ENCODE measurements at places on chromosomes 1 and 21.

DNA sequence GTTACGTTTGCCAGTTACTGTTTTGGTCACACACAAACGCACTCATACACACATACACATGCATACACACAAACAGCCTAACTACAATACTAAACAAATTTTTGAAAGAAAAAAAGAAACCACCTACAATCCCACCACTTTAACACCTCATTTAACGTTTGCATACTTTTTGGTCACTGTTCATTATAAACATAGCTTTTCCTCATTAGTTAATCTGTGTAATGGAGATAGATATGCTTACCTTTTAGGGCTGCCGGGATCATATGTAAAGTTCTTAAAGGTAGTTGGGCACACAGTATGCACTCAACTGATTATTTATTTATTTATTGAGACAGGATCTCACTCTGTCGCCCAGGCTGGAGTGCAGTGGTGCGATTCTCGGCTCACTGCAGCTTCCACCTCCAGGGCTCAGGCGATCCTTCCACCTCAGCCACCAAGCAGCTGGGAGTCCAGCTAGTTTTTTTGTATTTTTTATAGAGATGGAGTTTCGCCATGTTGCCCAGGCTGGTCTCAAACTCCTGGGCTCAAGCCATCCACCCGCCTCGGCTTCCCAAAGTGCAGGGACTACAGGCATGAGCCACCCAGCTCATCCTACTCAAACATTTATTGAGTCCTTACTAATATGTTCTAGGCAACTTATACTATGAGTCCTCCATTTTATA lies 677 bp upstream of the BCL10 start:
- DNase-seq: peak; percentile 20

GRCh38 chr1:3736131-3736561 lies 16.1 kb upstream of the CCDC27 start:
- DNase-seq: no peak

- DNase-seq: peak; percentile 97
Measured at GRCh38 chr1:67853704-67854103, 20.4 kb upstream of the GNG12 start.

DNA sequence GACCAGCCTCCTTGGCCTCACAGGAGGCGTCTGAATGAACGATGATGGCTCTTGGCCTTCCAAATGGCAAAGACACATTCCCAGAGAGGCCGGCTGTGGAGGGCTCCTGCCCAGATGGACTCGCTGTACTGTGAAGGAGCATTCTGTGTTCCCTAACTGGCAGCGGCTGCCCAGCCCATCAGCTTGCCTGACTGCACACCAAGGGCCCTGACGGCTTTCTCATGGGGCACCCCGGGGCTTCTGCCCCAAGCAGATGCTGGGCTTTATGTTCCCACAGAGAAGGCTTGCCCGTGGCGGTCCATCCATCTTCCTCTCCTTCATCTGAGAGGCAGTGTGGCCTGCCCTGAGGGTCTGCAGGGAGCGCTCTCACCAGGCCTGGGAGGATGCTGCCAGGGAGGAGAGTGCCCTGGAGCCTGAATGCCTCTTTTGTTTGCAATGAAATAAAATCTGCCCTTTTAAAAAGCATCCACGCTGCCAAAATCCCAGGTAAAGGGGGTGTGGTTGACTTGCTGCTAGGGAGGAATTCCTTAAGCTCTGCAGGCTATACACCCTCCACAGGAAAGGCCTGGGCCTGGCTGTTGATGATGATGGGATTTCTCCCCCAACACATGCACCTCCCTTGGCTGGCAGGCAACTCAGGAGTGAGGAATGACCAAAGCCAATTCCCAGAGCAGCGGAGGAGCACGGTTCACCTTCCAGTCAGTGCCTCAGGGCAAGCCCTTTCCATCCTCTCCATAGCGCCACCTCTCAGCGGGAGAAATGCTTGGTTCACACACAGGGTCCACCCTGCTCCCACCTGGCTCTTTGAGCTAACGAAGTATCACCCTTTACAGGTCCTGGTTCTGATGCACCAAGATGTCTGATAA lies 84.6 kb upstream of the SSX2IP start:
- peak; percentile 9 for DNase-seq

DNA sequence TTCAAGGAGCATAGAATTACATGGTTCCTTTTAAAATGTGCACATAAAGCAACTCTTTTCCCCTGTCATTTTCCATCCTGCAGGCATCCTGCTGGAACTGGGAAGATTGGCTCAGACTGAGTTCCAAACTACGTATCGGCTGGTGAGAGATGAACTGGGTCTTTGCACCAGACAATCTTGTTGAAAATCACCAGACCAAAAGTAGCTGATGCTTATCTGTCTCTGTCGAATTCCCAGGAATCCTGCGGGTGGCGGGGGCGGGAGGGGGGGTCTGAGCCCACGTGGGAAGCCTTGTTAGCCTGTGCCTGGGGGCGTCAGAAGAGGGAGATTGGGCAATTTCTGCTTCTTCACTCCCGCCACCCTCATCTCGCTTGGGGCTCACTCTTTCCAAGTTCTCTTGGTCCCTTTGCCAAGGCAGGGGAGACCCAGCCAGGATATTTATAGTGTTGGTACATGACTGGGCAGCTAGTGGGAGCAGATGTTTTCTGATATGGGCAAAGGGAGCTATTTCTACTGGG lies 90.1 kb upstream of the SLC25A33 start:
- DNase-seq: no peak

- DNase-seq: no peak
Measured at GRCh38 chr1:154720328-154721297, 112.6 kb upstream of the ADAR start.

- peak; percentile 33 for DNase-seq
Measured at GRCh38 chr1:241767737-241768136, 80.3 kb upstream of the EXO1 start.

- peak; percentile 42 for DNase-seq
Measured at GRCh38 chr21:37073417-37074196, 553 bp downstream of the TTC3 start.

DNA sequence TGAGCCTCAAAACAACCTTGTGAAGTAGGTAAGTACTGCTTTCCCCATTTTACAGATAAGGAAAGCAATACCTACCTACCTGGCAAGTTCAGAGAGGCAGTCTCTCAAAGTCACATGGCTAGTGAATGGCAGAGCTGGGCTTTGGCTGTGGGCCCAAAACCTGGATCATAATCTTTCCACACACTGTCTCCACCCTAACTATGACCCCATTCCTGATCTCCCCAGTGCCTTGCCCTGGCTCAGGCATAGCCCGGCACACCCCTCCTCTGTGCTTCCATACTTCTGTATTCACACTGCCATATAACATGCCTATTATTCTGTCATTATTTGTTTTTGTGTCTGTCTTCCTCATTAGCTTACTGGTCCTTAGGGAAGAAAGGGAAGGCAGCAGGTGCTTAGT lies 15.9 kb downstream of the GNG12 start:
- no peak for DNase-seq

- DNase-seq: no peak
Measured at GRCh38 chr1:993379-993995, 6.4 kb downstream of the HES4 start.

DNA sequence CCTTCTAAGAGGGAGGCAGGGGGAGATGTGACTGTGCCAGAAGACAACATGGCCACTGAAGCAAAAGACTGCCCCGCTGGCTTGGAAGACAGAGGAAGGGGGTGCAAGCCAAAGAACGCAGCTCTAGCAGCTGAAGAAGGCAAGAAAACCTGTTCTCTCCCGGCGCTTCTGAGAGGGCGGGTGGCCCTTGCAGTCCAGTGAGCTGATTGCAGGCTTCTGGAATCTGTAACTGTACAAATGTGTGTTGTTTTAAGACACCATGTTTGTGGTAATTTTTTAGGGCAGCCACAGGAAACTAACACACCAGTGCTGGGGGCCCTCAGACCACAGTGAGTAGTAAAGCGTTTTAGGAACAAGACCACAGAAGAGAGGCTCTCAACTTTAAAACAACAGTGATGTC lies 47.0 kb downstream of the CD46 start:
- DNase-seq: no peak

- no peak for DNase-seq
Measured at GRCh38 chr1:159632922-159633321, 45.3 kb downstream of the APCS start.

DNA sequence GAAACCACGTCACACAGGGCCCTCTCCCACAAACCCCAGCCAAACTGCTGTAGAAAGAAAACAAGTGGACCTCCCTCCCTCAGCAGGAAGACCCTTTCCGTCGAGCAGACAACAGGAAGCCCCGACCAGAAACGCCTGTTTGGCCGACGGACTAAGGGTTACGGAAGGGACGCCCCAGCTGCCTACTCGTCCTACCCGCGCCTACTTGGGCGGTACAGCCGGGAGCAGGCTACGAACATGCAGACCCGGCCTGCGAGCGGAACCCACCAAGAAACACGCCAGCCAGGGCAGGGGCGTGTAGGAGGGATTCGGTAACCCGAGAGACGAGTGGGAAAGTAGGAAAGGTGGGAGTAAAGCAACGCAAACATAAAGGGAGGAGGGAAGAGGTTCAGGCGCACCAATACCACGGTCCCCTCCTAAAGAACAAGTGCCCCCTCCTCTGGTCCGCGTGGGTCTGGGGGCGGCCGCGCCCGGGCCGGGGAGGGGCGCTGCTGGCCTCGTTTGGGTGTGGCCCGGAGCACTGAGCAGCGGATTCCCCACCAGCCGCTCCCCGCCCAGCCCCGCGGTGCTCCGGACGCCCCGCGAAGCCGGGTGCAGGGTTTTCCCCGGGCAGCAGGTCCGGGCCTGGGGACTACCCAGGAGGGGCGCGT lies 450 bp downstream of the S100A10 start:
- no peak for DNase-seq

- DNase-seq: no peak
Measured at GRCh38 chr1:203557390-203557789, 63.4 kb downstream of the OPTC start.

Measured in NCI-H146 (cell line).